ENCODE measurements at places on chromosomes 2 and 18. TPM values are rescaled to one million over a fixed set of nuclear protein-coding genes. Genes with fewer than 3 reads are reported as not detected.
A peak's percentile ranks its signal among the peaks of the same experiment; 100 is the strongest.

DNA sequence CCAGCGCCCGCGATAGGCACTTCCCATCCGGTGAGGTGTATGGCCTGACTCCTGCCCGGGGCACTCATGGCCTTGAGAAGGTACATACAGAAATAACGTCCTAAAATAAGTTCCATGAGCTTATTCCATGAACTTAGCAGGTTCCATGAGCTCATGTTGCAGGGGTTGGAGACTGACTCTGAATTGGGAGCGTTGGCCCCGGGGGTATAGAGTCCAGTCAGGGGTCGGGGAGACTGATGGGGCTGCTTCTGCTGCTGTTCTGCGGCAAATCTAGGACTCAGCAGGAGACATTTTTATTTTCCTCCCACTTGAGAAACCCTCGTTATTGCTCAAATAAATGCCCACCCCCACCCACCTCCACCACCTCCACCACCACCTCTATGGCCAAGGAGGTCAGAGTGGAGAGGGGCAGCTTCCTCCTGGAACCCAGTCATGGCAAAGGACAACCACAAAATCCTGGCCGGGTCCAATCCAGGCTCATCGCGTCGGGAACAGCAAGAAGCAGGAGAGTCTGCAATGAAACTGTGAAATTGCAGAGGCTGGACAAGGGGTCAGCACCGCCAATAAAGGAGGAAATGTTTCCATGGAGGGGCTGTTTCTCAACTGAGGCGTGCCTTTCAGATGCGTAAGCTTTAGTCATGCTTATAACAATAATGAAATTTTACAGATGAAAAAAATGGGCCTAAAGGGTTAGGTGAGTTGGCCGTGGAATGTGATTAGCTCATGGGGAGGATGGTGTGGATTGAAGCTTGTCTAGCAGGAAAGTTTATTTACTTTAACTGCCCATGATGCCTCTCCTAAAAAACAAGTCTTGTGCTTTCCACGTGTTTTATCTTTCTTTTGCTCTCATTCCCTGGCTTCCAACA lies 136.6 kb upstream of the ALKAL2 start:
- DNase-seq, result no peak
- no peak overlapping the region for H3K27ac ChIP-seq
- no peaks in the 10 kb centered on the region for H3K27me3 ChIP-seq
- H3K36me3 ChIP-seq, result no peaks in the 10 kb centered on the region
- H3K4me1 ChIP-seq, result no peaks in the 10 kb centered on the region

DNA sequence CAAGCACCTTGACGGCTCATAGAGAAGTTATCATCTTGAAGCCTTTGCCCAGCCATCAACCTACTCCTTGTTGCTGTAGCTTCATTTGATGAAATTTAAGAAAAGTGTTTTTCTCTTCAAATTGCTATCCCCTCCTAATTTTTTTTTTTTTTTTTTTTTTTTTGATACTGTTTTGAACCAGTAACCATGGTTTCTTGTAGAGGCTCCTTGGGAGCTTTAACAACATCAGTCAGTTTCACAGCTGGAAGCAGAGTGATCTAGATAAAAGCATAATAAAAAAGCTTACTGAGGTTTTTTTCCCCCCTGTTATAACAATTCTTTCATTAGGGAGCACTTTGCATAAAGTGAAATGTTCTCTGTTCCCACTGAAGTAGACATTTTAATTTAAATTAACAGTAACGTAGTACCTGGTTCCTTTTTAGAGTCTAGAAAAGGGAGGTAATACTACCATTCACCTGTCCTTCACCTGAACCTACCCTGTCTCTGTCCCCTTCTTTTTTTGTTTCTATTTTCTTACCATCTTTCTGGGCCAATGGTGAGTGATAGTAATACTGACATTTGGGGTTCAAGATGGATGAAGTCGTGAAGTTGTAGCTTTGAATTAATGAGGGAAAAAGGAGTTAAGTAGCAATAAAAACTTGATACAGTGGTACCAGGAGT lies 101.5 kb downstream of the NCOA1 start:
- H3K27me3 ChIP-seq, result no peaks in the 10 kb centered on the region
- H3K36me3 ChIP-seq, result no peaks in the 10 kb centered on the region
- H3K4me1 ChIP-seq, result no peaks in the 10 kb centered on the region
- H3K27ac ChIP-seq, result no peak overlapping the region
- H3K4me3 ChIP-seq, result no peak overlapping the region
- DNase-seq, result no peak

GRCh38 chr18:4405965-4406364 lies 49.1 kb downstream of the DLGAP1 start:
- no peak overlapping the region for H3K27ac ChIP-seq
- no peak overlapping the region for H3K4me3 ChIP-seq
- no peaks in the 10 kb centered on the region for H3K36me3 ChIP-seq
- peak; percentile 87 for DNase-seq

DNA sequence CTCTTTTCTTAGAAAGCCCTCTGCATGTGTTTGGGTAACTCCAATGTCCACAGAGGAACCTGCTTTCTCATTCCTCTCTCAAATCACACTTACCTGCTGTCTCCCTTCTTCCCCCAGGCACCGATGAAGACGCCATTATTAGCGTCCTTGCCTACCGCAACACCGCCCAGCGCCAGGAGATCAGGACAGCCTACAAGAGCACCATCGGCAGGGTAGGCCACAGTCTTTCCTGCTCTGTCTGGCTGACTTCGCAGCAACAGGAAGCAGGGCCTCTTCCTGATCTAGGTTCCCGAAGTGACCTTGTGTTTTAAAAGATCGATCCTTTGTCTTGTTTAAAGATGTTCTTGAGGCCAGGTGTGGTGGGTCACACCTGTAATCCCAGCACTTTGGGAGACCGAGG lies 25.0 kb upstream of the GMCL1 start:
- no peaks in the 10 kb centered on the region for H3K4me1 ChIP-seq
- DNase-seq, result no peak
- H3K36me3 ChIP-seq, result no peaks in the 10 kb centered on the region
- H3K27ac ChIP-seq, result no peak overlapping the region
- H3K4me3 ChIP-seq, result no peak overlapping the region
- H3K27me3 ChIP-seq, result no peaks in the 10 kb centered on the region

DNA sequence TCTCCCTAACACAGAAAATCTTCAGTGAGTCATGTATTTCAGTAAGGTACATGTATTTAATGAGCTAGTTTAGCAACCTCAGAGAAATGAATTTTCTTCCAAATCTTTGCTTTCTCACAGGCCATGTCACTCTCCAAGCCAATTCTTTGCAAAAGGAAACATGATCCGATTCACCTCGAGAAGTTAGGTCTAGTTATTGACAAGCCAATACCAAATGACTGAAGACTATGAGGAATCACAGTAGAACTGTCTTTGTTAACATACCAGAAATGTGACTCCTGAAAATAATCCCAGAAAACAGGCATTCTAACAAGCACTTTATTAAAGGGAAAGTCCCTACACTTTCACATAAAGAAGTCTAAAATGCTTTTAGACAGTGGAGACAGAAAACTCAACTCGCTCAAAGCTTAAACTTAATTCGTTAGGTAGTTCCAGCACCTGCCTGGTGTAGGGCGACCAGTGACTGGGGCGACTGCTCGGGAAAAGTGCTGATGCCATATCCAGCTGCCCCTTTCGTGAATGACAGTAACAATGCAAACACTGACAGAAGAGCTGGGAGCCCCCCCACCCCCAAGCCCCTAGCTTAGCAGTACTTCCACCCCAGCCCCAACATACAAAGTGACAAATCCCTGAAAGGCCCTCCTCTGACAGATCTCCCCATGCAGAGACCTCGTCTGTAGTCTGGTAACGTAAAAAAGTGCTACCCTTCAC lies 1.8 kb downstream of the MEMO1 start:
- H3K27ac ChIP-seq, result peak overlapping the region; percentile 93
- no peaks in the 10 kb centered on the region for H3K36me3 ChIP-seq
- H3K4me1 ChIP-seq, result peaks cover 18% of the 10 kb centered on the region
- no peaks in the 10 kb centered on the region for H3K27me3 ChIP-seq
- H3K4me3 ChIP-seq, result peak overlapping the region; percentile 77

- peaks cover 9% of the 10 kb centered on the region for H3K4me1 ChIP-seq
- H3K27ac ChIP-seq, result no peak overlapping the region
- no peak overlapping the region for H3K4me3 ChIP-seq
- no peak for DNase-seq
- H3K27me3 ChIP-seq, result no peaks in the 10 kb centered on the region
Observed at GRCh38 chr18:44945888-44946401, 265.3 kb downstream of the SETBP1 start.

DNA sequence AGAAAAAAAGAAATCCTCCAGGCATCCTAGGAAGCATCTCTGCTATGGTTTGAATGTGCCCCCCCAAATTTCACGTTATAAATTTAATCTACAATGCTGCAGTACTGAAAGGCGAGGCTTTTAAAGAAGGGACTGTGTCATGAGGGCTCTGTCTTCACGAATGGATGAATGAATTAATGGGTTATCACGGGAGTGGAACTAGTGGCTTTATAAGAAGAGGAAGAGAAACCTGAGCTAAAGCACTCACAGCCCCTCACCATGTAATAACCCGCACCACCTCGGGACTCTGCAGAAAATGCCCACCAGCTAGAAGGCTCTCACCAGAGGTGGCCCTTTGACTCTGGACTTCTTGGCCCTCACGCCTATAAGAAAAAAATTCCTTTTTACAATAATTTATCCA lies 27.6 kb downstream of the RNU4ATAC start:
- no peak for DNase-seq
- H3K4me3 ChIP-seq, result no peak overlapping the region
- no peaks in the 10 kb centered on the region for H3K36me3 ChIP-seq
- H3K27me3 ChIP-seq, result no peaks in the 10 kb centered on the region
- H3K4me1 ChIP-seq, result peaks cover 15% of the 10 kb centered on the region

- no peak overlapping the region for H3K4me3 ChIP-seq
- no peaks in the 10 kb centered on the region for H3K36me3 ChIP-seq
- no peak overlapping the region for H3K27ac ChIP-seq
- H3K4me1 ChIP-seq, result no peaks in the 10 kb centered on the region
Observed at GRCh38 chr18:25176518-25177042, 175.4 kb downstream of the ZNF521 start.

- H3K4me1 ChIP-seq, result peaks cover 28% of the 10 kb centered on the region
- H3K36me3 ChIP-seq, result no peaks in the 10 kb centered on the region
- no peaks in the 10 kb centered on the region for H3K27me3 ChIP-seq
- peak overlapping the region; percentile 80 for H3K4me3 ChIP-seq
- DNase-seq, result peak; percentile 66
- peak overlapping the region; percentile 96 for H3K27ac ChIP-seq
Observed at GRCh38 chr2:20050104-20050645, 1.3 kb downstream of the LAPTM4A start.

DNA sequence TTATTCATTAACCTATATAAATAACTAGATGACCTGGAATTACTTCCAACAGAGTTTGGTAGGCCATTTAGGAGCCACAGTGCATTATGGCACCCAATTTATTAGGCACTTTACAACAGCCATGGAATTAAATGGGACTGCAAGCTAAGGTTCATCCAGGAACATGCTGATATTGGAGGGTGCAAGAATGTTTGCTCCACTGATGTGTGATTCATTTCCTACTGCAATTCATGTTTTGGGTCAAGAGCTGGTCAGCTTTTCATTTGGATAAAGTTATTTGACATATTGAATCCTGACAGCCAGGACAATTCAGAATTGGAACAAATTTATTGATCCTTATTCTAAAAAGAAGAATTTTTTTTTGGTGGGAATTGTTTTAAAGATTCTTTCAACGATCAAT lies 11.8 kb upstream of the LYPD1 start:
- no peak overlapping the region for H3K27ac ChIP-seq
- DNase-seq, result no peak
- H3K4me3 ChIP-seq, result no peak overlapping the region
- no peaks in the 10 kb centered on the region for H3K4me1 ChIP-seq

GRCh38 chr2:30910686-30911085 lies 103.4 kb upstream of the CAPN13 start:
- no peak overlapping the region for H3K4me3 ChIP-seq
- no peaks in the 10 kb centered on the region for H3K27me3 ChIP-seq
- no peak overlapping the region for H3K27ac ChIP-seq
- no peaks in the 10 kb centered on the region for H3K4me1 ChIP-seq

CTLA4 gene
- total RNA-seq, result 0.87 TPM

DES gene
- 33.3 TPM for total RNA-seq

PDCD1 gene
- total RNA-seq, result 0.39 TPM

ZC3H6 gene
- 23.4 TPM for total RNA-seq

DSG1 gene
- 2.8 TPM for total RNA-seq

UCN gene
- total RNA-seq, result 18.8 TPM

Measured in testis (tissue), 5 donors.